ENCODE measurements at places on chromosomes 2 and 18.

DNA sequence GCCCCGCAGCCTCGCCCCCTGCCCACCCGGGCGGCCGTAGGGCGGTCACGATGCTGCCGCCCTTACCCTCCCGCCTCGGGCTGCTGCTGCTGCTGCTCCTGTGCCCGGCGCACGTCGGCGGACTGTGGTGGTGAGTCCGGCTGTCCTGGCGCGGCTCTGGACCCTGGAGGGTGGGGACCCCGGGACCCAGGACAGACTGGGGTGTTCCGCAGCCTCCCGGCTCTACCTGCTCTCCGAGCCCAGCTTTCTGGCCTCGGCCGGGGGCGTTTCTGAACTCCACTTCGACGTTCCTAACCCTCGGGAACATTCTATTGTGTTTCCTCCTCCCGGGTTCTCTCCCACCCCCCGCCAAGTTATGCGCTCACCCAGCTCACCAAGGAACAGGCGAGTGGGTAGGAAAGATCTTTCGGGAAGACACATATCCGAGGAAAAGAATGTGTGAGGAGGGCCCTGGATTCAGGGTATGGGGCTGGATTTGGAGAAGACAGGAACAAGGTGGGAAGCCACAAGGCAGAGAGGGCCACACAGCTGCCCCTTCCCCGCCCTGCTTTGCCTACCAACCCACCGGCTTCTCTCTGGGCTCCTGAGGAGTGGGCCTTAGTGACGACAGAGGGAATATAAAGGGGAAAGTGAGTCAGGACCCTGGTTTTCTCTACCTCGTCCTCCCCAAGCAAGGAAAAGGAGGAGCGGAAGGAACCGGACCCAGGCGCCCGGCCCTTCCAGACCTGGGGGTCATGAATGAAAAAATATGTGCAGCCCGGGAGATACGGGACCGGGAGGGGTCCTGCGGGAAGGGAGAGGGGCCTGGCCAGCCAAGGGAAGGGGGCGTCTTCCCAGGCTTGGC is 605 bp downstream of the WNT6 start:
- no peak for DNase-seq

DNA sequence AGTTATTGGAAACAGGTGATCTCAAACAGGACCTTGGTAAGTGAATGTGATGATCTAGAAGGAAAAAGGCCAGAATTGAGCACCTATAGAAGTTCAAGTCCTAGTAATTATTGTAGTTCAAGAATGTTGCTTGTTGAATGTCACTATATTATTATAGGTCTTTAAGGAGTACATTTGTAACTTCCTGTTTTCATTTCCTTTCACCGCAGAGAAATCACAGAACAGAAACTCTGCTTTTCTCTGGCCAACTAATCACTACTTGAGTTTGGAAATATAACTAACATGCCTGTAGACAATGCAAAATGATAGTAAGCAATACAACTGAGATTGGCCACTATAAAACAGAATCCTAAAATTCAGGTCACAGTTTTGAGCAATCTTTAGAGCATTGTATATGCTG is 61.8 kb upstream of the EFEMP1 start:
- DNase-seq = no peak

- DNase-seq = no peak
Observed at GRCh38 chr2:104344985-104345384, 508.9 kb upstream of the POU3F3 start.

DNA sequence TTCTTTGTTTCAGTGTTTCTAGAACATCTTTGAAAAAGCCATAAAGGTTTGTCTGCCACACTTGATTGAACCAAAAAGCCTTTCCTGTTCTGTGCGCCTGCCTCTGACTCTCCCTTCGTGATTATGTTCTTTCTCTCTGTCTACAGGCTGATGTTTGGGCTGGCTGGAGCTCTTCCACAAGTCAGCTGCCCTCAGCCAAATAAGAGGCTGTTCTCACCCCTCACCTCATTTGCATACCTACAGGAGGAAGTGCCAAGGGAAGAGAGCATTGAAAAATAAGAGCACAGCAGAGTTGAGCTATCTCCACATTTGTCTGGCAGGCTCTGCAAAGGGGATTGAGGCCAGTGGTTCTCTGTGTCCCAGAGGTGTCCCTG is 15.8 kb downstream of the INPP5D start:
- no peak for DNase-seq

- no peak for DNase-seq
Observed at GRCh38 chr18:7207366-7207915, 23.4 kb upstream of the LRRC30 start.

- no peak for DNase-seq
Observed at GRCh38 chr18:77750006-77750405, 500.4 kb downstream of the GALR1 start.

- DNase-seq = no peak
Observed at GRCh38 chr2:70926042-70926441, 9.7 kb upstream of the ATP6V1B1 start.

DNA sequence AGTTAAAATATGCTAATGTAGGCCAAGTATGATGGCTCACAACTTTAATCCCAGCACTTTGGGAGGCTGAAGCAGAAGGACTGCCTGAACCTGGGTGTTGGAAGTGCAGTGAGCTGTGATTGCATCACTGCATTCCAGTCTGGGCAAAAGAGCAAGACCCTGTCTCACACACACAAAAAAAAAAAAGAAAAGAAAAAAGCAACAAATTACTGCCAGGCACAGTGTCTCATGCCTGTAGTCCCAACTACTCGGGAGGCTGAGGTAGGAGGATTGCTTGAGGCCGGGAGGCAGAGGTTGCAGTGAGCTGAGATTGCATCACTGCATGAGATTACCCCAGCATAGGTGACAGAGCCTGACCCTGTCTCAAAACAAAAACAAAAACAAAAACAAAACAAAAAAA is 110.6 kb downstream of the PRELID3A start:
- no peak for DNase-seq

GRCh38 chr2:192155511-192156118 is 39.1 kb downstream of the TMEFF2 start:
- DNase-seq = no peak

DNA sequence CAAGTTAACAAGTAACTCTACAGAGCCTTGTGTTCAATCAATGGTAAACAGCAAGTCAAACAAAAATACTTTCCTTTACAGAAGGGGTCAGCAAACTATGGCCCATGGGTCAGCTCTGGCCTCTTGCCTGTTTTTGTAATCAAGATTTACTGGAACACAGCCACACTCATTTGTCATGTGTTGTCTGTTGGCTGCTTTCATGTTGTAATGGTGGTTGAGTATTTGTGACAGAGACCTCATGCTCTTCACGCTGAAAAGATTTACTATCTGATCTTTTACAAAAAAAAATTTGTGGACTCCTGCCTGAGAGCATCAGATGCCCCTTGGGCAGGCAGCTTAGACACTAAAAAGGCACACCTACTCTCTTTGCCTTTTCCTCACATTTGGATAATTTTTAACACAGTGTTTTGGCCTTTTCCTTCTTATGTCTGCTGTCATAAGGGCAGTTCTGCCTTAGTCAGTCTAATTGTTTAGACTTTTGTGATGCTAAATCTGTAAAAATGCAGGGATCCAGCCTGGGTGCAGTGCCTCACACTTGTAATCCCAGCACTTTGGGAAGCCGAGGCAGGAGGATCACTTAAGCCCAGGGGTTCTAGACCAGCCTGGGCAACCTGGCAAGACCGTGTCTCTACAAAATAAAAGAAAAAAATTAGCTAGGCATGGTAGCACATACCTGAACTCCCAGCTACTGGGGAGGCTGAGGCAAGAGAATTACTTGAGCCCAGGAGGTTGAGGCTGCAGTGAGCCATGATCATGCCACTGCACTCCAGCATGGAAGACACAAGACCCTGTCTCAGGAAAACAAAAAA is 18.3 kb downstream of the IL1B start:
- DNase-seq = no peak

DNA sequence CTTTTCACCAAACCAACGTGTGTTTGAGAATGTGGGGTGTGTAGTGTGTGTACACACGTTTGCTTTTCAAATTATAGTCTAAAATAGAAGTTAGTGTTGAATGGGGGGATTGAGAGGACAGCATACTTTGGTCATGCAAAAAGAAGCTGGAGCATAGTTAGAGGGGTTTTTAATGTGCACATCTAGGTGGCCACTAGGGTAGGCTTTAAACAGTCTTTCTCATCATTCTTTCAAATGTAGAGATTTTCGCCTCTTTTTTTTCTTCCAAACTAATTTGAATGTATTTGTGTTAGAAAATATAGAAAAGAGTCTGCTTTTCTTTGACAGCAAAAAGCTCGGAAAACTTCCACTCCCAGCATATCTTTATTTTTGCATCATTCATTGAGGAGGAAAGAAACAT is 165.2 kb upstream of the MYO3B start:
- no peak for DNase-seq

- no peak for DNase-seq
Observed at GRCh38 chr2:129179199-129179598, 800.3 kb upstream of the RAB6C start.

GRCh38 chr2:14827226-14828023 is 194.9 kb downstream of the LRATD1 start:
- no peak for DNase-seq

GRCh38 chr2:41920812-41921211 is 127.0 kb upstream of the PKDCC start:
- no peak for DNase-seq

DNA sequence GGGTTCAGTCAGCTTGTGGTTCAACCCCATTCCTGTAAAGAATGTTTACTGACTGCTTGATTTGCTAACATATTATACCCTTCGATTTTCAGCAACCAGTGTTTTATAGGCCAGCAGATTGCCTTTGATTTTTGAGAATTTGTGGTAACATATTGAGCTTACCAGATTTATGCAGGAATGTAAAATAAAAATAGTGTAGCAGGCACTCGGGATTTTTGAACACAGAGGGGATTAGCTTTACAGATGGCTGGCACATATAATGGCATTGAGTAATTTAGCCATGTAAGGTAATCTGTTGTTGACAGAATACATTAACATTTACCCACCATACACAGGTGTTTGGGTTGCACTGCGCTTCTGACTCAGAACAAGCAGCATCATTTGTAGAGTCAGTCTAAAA is 354.0 kb downstream of the LRRTM1 start:
- DNase-seq = no peak

DNA sequence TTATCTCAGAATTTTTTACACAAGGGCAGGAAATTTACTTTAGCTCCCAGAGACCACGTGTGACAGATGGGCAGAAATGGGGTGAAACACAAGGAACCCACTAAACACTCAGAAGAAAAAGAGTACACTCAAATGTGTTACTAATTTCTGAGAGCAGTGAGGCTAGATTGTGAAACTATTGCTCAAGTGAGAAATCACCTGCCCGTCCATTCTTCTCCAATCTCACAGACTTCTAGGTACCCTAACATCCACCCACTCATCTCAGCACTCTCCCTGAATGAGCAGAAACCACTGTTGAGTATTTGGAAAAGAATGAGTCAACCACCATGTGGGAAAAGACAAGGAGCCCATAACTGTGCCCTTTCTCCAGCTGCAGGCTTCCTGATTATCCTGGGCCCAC is 293.0 kb upstream of the CDH2 start:
- DNase-seq = no peak

- DNase-seq = no peak
Observed at GRCh38 chr2:139609109-139609508, 828.9 kb upstream of the NXPH2 start.

- DNase-seq = no peak
Observed at GRCh38 chr2:127511090-127511695, 15.1 kb downstream of the IWS1 start.

DNA sequence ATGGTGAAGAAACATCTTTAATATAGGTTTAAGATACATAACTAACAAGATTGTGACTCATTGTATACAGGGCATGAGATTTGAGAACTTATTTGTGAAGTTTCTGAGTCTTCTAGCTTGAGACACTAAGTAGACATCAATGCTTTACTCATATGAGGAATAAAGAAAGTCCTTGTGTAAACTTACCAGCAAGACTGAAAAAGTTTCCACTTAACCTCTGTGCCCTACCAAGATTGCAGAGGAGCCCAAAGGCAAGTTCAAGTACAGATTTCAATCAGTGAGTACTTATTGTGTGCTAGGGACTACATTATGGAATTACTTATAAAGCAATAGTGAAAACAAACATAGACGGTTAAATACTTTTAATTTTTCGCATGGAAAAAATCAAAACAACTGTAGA is 1041.2 kb upstream of the CELF4 start:
- no peak for DNase-seq

DNA sequence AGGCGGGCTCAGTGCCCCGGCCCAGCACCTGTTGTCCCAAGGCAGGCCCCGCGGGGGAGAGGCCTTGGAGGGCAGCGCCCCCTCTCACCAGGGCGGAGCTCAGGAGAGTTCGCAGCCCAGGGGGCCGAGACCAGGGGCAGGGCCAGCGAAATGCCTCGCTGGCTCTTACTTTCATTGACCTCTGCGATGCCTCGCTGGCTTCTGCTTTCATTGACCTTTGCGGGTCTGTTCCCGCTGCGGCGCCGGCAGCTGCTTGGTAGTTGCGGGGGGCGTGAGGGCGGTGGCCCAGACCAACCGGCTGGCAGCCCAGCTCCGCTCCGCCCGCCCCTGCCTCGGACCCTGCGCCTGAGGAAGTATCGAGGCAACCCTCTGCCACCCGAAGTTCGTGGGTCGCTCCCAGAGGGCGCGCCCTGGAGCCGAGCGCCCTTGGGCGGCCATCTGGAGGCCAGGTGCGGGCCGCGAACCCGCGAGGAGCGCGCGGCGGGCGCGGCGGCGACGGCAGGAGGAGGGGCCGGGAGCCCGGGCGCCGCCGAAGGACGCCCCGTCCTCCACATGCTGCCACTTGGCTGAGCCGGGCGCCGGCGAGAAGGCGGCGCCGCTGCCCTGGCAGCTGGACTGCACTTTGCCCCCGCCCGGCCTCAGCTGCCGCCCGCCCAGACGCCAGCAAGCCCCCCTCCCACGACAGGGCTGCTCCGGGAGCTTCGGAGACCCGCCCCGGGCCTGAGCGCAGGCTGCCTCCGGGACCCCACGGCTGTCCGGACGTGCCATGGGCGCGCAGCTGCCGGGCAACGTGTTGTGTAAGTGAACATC is 118.0 kb upstream of the MSTN start:
- no peak for DNase-seq

DNA sequence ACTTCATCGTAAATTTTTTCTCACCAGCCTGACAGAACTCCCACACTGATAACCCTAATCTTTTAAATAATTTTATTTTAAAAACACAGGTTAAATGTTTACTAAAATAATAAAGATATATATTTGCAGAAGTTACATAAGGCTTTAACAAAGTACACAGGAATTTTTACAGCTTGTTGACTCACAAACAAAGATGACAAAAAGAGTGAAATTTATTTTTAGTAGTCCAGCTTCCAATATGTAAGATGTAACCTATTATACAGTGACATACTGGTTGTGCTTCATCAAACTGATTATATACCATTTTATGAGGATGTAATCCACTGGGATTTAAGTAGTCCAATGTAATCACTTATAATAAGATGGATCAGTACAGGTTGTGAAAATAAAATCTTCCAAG is 348.9 kb upstream of the SLC39A10 start:
- no peak for DNase-seq

GRCh38 chr2:48514348-48515003 is 15.5 kb upstream of the STON1 start:
- DNase-seq = no peak

- no peak for DNase-seq
Observed at GRCh38 chr2:164954954-164955701, at the start of gene SLC38A11. TSS of gene SLC38A11 (minus strand) at chr2:164955525. CDS start at chr2:164955247, 278 bp downstream.

- DNase-seq = no peak
Observed at GRCh38 chr2:74316627-74317295, 26.5 kb downstream of the SLC4A5 start.

- no peak for DNase-seq
Observed at GRCh38 chr2:203533676-203534591, 1.2 kb downstream of the RAPH1 start.

All from stimulated activated CD4-positive, alpha-beta T cell treated with anti-CD3 and anti-CD28 coated beads, TNF-alpha, amount 100 ng/mL, for 1 hour (primary cell).